ENCODE measurements at places on chromosomes 4 and X. TPM values are rescaled to one million over a fixed set of nuclear protein-coding genes. Genes with fewer than 3 reads are reported as not detected.
A peak's percentile ranks its signal among the peaks of the same experiment; 100 is the strongest.

The BEND2 gene
- polyA plus RNA-seq, result not detected

DNA sequence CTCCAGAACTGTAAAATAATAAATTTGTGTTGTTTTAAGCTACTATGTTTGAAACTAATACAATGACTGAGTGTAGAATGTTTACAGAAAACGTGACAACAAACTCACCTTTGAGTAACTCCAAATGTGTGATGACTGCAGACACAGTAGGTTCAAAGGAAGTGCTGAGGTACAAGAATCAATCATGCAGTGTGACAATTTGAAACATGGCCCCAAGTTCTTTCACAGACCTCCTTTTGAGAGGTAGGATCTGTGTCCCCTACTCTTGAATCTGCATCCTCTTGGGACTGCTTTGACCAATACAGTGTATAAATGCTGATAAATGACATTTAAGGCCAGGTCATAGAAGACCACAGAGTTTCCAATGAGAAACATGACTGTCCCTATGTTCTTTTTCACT lies 667.7 kb upstream of the DIPK2B start:
- peak; percentile 21 for DNase-seq

The GPRASP2 gene
- polyA plus RNA-seq, result 1.1 TPM

DNA sequence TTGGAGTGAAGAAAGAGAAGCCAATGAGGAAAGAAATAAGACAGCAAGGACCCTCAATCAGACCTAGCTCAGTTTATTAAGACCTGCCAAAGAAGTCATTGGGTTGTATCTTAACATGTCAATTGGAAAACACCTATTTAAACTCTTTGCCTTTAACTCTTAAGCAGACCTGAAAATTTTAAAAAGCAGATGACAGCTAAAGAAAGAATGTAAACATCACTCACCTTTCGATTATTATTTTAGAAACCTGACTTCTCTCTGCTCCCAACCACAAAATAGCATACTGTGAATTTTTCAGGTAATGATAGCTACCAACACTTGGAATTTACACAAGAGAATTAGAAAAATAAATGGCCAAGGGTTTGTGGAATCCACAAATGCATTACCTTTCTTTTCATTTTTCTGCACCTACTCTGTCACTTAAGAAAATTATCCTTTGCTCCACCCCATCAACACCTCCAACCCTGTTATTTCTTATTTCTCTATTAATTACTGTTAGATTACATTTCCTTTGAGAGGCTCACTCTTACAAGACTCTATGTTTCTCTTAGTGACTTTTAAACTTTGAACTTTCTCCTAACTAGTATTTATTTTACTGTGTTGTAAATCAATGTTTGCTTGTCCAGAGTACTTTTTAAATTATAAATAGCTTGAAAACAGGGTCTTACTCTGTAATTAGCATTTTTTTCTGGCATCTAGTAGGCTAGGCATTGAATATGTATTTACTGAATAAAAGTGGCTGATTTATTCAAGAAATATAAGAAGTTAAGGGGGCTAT lies 765 bp upstream of the SULT1E1 start:
- peak; percentile 46 for DNase-seq

DNA sequence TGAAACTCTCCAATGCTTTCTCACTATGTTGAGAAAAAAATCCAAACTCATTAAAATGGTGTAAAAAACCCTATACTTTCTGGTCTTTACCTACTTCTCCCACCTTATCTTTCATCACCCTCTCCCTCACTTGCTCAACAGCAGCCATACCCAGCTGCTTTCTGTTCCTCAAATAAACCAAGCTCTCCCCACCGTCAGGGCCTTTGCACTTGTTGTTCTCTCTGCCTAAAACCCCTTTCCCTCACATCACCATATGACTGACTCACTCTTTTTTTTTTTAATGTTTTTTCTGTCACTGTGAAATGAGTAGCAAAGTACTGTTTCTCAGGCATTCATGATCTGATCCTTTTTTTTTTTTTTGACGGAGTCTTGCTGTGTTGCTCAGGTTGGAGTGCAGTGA lies 122.3 kb upstream of the TMEM164 start:
- no peak for DNase-seq

DNA sequence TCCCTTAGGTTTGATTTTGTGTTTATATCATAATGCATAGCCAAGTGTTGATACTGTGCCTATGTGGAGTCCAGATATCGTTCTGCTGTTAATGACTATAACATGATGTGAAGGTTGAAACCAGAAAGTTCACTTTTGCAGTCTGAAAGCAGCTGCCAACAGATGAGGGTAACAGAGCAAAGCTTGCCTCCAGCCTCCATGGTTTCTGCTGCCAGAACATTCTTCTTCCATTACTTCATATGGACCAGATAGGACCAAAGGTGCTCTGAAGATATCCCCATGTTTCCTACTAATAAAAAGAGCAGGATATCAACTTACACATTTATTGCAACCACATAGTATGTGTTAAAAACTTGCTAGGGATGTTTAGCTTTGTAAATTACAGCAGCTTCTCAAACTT lies 394.1 kb downstream of the SPRY1 start:
- DNase-seq, result no peak

GRCh38 chrX:39262641-39263040 lies 461.4 kb downstream of the MID1IP1 start:
- no peak for DNase-seq

The SUV39H1 gene
- 4.1 TPM for polyA plus RNA-seq

DNA sequence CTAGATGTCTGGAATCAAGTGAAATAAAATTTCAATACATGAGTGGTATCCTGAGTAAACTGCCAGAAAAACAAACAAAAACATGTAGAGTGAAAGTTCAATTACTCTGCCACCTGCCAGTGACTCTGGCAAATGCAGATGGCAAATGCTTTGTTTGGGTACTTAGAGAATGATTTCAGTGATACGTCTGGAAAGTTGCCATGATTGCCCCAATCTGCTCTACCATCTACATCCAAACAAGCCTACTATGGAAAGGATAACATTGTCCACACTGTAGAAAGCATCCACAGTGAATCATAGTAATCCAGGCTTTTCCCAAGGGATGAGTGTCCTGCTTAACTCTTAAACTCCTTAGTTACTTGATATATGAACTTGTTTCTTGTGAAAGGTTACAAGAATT lies 3.4 kb downstream of the SPATA4 start:
- no peak for DNase-seq

GRCh38 chr4:28868841-28869240 lies 1851.3 kb upstream of the PCDH7 start:
- no peak for DNase-seq

GRCh38 chr4:78588894-78589545 lies 37.5 kb downstream of the ANXA3 start:
- DNase-seq, result no peak

GRCh38 chrX:144566592-144566991 lies 680.7 kb upstream of the SPANXN1 start:
- DNase-seq, result no peak

The KLHL8 gene
- polyA plus RNA-seq, result 5.4 TPM

The TBX22 gene
- polyA plus RNA-seq, result not detected

The AREG gene
- polyA plus RNA-seq, result 4.7 TPM

GRCh38 chr4:55291227-55291640 lies 54.8 kb upstream of the SRD5A3 start:
- DNase-seq, result no peak

DNA sequence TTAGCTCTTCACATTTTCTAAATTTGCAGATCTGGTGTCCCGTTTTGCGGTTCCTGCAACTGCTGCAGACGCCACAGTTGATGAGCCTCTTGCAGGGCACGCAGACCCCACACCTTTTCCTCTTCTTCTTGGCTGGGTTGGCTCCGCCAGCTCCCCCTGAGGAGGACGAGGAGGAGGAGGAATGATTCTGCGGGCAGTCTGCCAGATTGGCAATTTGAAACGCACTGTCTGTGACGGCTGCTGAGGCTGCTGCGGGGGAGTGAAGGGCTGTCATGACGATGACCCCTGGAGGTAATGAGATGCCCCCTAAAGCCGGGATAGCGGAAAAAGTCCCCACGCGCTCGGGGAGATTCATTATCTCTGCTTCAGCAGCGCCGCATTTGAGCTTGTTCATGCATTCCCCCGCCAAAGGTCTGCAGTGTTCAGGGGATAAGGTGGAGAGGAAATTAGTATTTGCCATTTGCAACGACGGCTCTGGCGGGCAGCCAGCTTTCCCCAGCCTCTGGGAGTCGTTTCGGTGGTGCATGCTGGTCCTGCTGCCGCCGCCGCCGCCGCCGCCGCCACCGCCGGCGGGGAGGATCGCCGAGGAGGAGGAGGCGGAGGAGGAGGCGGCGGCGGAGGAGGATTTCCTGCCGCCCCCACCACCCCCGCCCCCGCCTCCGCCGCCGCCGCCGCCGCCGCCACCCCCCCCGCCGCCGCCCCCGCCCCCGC lies 3.8 kb downstream of the CXXC4 start:
- peak; percentile 66 for DNase-seq

DNA sequence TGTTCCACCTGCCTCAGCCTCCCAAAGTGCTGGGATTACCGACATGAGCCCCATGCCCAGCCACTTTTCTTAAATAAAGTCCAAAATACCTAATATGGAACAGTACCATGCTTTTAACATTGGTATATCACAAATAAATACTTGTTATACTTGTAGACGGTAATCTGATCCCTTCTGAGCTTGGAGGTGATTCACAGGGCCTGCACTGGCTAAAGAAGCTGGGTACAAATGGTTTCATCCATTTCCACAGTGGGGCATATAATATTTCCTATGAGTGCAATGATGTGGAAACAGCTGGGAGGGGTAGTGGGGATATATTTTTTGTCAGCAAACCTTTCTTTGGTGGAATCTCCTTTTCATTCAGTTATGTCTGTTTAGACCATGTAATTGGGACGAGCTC lies 35.8 kb downstream of the PLK4 start:
- DNase-seq, result no peak

DNA sequence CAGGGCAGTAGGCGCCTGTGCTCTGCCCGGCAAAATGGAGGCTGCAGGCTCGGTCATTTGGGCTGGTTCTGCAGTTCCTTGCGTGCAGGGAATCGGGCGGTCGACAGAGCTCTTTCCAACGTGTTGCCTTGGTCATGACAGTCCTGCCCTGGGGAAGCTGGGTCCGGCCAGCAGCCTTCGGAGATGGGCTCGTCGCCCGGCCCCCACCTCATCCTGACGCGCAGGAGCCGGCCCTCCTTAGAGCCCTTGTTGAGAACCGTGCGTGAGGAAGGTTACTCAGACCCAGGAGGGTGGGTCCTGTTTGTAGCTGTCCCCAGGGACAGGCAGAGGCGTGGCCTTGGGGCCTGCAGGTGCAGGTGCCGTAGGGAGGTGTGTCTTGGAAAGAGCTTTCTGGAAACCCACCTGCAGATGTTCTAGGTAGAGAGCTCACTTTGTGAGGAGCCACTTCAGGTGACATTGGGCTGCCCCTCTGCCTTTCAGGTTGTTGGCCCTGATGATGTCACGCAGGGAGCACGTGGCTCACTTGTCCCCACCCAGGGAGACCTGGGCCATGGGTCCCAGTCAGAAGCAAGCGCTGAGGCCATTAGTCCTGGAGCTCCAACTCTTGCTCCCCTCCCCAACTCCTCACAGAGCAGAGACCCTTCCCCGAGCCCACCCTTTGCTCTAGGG lies 15.2 kb upstream of the HGFAC start:
- DNase-seq, result no peak

The QRFPR gene
- 0.12 TPM for polyA plus RNA-seq

DNA sequence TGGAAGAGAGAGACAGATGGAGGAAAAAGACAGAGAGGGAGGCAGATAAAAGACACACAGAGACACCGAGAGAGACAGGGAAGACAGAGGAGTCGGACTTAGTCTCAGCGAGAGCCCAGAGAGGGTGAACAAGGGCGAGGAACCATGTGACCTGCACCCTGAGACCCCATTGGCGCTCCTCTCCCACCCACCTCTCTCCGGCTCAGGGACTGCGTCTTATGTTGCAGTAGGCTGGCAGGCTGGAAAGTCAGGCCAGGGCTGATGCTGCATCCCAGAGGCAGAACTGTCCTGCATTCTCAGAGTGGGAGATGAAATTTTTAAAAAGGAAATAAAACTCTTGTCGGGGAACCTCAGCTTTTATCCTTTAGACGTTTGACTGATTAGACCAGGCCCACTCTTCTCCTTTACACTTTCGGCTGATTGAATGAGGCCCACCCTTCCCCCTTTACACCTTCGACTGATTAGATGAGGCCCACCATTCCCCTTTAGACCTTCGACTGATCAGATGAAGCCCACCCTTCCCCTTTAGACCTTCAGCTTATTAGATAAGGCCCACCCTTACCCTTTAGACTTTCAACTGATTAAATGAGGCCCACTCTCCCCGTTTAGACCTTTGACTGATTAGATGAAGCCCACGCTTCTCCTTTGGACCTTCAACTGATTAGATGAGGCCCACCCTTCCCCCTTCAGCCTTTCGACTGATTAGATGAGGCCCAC lies 29.5 kb upstream of the IL3RA start:
- no peak for DNase-seq

DNA sequence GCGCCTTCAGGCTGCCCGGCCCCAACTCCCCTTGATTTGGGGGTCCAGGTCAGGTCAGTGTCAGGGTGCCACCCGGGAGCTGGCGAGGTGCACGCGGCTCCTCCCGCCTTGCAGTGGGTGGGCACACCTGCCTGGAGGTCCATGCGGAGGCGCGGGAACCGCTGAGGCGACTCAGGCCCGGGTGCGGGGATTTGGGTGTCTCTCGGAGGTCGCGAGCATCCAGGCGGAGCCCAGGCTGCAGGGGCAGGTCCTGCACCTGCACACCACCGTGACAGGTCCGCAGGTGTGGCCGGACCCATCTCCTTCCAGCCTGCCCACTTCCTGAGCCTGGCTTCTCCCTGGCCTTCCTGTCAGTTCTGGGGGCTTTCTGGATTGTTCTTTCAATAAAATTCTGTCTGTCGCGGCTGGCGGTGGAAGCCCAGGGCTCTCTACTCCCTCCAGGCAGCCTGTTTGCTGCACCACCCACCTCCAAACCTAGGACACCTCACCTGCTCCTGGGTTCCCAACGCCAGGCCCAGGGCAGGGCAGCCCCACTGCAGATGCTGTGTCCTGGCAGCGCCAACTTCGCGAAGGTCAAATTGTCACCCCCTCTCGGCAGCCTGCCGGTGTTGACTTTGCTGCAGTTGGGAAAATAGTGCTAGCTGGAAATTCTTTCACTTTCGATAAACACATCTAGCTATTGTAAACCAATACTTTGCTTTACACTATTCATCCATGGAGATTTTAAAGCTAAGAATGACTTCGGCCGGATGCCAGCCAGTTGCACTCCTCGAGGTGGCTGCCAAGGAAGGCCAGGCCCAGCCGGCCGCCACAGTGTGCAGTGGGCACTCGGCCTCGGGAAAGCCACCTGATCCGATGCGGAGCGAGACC lies 35.9 kb downstream of the FGFRL1 start:
- peak; percentile 62 for DNase-seq
